ENCODE measurements at places on chromosomes 5 and 9. TPM values are rescaled to one million over a fixed set of nuclear protein-coding genes. Genes with fewer than 3 reads are reported as not detected.
A peak's percentile ranks its signal among the peaks of the same experiment; 100 is the strongest.

GRCh38 chr9:23938908-23939307 lies 112.9 kb upstream of the ELAVL2 start:
- no peak for DNase-seq

- DNase-seq = no peak
Measured at GRCh38 chr5:33065131-33065530, 354.0 kb downstream of the NPR3 start.

GRCh38 chr5:14954616-14955343 lies 83.2 kb upstream of the ANKH start:
- no peak for DNase-seq

- no peak for DNase-seq
Measured at GRCh38 chr9:134214766-134215419, 50.5 kb upstream of the RNU6ATAC start.

DNA sequence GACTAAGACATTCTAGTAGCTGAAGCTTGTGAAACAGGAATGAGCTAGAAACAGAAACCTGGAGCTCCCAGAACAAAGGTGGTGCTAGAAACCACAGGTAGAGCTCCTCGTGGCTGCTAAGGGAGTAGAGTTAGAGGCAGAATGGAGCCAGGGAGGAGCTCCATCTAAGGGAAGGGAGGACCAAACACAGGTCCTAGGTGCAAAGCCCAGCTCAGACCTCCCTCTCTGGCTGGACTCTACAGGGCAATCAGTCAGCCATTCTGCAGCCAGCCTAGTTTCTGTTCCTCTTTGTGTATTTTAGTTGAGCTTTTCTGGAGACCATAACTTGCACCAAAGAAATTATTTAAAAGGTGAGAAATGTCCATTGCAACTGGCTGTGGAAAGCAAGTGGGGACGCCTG lies 70.4 kb downstream of the CRB2 start:
- no peak for DNase-seq

DNA sequence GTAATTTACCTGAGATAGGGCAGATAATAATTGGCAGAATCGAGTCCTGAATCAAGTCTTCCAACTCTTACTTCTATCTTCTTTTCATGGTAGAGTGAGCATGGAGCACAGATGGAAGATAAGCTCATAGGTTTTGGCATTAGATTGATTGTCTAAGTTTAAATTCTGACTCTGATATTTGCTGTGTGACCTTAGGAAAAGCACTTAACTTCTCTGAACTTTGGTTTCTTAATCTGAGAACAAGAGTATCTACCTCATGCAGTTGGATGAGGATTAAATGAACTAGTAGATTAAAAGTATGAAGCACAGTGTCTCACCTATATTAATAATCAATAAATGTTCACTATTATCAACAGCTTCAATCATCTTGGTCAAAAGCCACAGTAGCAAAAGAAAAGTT lies 9.4 kb upstream of the ASTN2 start:
- DNase-seq = no peak

Gene TERT
- total RNA-seq = 13.7 TPM

DNA sequence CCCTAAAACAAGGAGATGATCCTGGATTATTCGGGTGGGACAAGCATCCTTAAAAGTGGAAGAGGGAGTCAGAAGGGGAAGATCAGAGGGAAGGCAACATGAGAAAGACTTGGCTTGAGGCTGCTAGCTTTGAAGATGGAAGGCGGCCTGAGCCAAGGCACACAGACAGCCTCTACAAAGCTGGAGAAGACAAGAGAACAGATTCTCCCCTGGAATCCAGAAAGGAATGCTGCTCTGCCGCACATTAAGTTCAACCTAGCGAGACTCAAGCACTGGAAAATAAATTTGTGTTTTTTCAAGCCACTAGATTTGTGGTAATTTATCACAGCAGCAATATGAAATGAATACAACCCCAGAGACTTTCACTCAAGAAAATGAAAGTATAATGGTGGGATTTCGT lies 17.9 kb downstream of the SLC36A3 start:
- no peak for DNase-seq

GRCh38 chr5:158856291-158856690 lies 243.4 kb downstream of the EBF1 start:
- no peak for DNase-seq

Gene RAD50
- total RNA-seq = 29.5 TPM

DNA sequence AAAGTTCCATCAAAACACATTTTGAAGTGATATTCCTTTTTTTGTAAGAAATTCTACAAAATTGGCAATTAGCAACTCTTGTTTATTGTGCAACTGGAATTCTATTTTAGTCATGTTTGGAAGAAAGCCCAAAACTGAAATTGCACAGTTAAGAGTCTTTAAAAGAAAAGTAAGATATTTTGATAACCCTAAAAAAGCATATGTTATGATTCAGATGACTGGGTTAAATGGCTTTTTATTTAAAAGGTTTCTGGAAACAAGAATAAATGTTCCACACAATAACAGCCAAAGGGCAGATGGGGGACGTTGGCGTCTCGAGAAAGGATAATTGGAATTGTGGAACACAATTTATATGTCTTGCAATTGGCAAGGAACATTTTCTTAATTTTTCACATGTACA lies 275.2 kb downstream of the CDH9 start:
- DNase-seq = no peak

GRCh38 chr5:143251190-143251589 lies 152.3 kb downstream of the NR3C1 start:
- no peak for DNase-seq

Gene TNC
- total RNA-seq = 5.0 TPM

DNA sequence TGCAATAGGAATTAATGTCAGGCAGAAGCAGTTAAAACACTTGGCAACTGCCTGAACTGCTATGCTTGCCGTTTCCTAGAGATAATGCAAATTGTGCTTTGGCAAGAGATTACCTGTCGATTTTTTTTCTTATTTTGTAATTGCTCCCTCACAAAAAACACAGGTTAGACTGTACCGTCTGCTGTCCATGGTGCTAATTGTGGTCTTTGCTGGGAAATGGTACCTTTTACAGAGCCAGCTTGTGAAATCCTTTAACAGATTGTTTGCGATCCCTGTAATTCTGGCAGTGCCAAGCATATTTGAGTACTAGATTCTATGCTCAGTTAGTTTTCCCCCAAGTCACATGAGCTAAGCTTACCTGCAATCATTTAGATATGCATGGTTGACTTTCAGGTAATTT lies 2125.8 kb upstream of the WWC1 start:
- DNase-seq = no peak

- DNase-seq = peak; percentile 25
Measured at GRCh38 chr9:127154390-127155191, 32.2 kb upstream of the ANGPTL2 start.

- DNase-seq = no peak
Measured at GRCh38 chr5:75047356-75047755, 5.0 kb downstream of the GCNT4 start.

GRCh38 chr9:38029915-38030638 lies 39.0 kb downstream of the SHB start:
- DNase-seq = no peak

DNA sequence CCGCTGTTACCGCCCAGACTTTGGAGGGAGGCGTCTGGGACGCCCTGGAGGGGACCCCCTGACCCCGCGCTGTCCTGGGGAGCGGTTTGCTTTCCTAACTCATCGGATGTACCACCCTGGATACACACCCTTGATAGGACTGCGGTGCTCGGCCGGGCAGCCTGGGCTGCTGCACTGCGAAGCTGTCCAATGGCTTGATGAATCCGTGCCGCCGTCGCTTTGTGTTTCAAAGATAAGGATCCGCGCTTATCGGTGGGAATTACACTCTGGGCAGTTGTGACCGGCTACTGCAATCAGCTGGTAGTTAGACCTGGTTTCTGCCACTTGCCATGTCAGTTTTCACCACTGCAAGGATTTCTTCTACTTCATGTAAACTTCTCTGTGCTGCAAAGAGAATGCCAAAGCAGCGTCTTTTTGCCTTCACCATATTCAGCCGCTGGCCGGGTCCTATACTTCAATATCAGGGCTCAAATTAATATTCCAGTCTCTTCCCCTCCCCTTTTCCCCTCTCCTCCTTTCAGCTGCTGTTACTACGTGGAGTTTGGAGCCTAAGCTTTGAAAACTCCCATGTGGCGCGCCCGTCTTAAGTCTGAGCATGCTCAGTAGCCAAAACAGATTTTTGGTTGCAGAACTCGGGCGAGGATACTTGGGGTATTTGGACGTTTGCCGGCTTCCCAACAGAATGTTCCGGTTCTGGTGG lies 727 bp downstream of the SMAD5 start:
- DNase-seq = peak; percentile 76

Gene DNM1
- total RNA-seq = 2.5 TPM

DNA sequence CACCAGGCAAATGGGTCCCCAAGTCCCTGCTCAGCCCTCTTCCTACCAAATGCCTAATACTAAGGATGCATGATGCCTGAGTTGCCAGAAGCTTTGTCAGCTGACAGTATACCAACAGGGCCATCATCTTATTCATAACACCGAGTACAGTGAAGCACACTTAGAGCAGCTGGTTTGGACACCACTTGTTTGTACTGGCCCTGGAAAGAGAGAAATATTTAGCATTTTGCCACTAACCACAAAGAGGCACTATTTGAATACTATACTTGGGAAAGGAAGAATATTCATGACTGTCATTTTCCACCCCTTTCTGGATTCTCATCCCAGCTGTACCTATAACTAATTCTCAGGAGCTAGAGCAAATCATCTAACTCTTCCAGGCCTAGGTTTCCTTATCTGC lies 364.4 kb upstream of the KIF2A start:
- DNase-seq = no peak

Gene FCN1
- total RNA-seq = 0.79 TPM

GRCh38 chr5:112034421-112034979 lies 277.5 kb upstream of the NREP start:
- DNase-seq = no peak

GRCh38 chr9:127915801-127916719 lies 781 bp downstream of the ST6GALNAC4 start:
- DNase-seq = peak; percentile 51

Data from colonic mucosa (tissue), 4 donors.